Pancreas (tissue), 10 donors: ENCODE measurements at places on chromosomes 12 and 14. TPM values are rescaled to one million over a fixed set of nuclear protein-coding genes. Genes with fewer than 3 reads are reported as not detected.

Gene AQP5
- polyA plus RNA-seq, result 2.5 TPM

Gene DIO2
- 0.31 TPM for polyA plus RNA-seq

Gene ZNF641
- 9.2 TPM for polyA plus RNA-seq

GRCh38 chr14:99892406-99892805 lies 99.2 kb downstream of the EML1 start:
- no peak overlapping the region for H3K4me3 ChIP-seq
- no peaks in the 10 kb centered on the region for H3K27me3 ChIP-seq
- H3K27ac ChIP-seq, result no peak overlapping the region
- no peak for DNase-seq
- no peaks in the 10 kb centered on the region for H3K4me1 ChIP-seq

DNA sequence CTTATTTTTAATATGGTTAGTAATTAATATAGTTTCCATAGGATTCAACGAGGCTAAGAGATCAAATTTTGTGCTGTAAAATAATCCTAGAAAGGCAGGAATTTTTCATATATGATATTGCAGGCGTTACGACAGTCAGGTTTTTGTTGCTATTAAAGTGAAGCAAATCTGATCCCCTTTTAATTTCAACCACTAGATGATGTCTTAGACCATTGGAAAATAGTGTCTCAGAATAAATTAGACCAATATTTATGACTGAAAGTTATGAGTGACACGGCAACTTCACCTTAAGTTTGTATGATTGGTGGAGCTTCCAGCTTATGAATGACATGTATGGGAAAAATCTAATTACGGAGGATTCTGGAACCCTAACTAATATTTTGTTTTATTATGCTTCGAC lies 2.5 kb downstream of the TPH2 start:
- H3K4me1 ChIP-seq, result no peaks in the 10 kb centered on the region
- H3K4me3 ChIP-seq, result no peak overlapping the region
- H3K27me3 ChIP-seq, result peaks cover 4% of the 10 kb centered on the region
- no peaks in the 10 kb centered on the region for H3K36me3 ChIP-seq
- H3K27ac ChIP-seq, result no peak overlapping the region

DNA sequence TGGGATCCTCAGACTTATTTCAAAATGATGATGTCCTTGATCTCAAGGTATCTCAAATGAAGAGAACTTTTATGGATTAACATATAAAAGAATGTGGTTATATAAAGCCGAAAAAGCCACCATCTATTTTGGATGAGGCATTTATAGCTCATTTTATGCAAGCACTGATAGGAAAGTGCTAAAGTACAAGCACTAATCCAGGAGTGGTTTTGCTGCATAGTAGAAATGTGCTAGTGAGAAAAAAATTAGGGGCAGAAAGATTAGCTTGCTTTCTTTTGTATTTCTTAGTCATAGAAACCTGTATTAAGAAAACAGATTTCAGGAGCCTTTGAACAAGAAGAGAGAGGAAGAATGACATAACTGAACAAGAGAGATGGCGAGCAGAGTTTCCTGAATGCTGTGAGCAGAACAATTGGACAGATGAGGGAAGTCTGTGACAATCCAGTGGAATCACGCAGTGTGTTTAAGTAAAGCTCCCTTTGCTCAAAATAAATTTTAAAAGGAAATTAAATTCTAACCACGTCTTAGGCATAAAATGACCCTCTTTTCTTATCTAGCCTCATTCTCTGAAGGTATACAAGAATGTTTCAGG lies 238.2 kb upstream of the NOVA1 start:
- H3K27me3 ChIP-seq, result no peaks in the 10 kb centered on the region
- H3K36me3 ChIP-seq, result no peaks in the 10 kb centered on the region
- no peak overlapping the region for H3K27ac ChIP-seq
- no peak overlapping the region for H3K4me3 ChIP-seq
- DNase-seq, result no peak
- H3K4me1 ChIP-seq, result no peaks in the 10 kb centered on the region

DNA sequence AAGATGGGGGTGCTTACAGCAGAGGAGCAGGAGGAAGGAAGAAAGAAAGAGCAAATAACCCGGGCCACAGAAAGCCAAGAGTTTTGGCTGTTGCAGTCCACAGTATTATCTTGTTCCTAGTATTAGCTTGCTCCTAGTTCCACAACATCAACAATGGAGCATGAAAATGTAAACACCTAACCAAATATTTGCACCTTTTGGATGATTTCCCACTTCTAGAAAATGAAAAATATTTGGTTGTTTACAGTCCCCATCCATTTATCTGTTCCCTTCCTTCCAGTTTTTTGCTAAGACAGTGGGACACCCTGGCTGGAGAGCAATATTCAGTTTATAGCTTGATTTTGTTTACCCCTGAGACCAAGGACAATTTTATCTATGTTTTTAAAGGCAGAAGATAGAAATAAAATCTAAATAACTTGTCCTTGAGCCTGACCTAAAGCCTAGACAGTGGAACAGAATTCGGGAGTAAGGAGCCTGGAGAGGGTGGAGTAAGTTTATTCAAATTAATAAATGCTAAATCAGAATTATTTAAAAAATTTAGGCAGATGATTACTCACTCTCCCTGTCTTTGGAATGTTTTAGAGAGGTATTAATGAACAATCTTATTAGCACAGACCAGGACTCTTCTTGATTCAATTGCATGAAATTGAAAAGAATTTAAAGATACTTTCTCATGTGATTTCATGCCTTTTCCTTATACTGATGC lies 51.6 kb downstream of the RESF1 start:
- no peaks in the 10 kb centered on the region for H3K27me3 ChIP-seq
- no peak overlapping the region for H3K4me3 ChIP-seq
- no peak overlapping the region for H3K27ac ChIP-seq
- no peaks in the 10 kb centered on the region for H3K36me3 ChIP-seq

DNA sequence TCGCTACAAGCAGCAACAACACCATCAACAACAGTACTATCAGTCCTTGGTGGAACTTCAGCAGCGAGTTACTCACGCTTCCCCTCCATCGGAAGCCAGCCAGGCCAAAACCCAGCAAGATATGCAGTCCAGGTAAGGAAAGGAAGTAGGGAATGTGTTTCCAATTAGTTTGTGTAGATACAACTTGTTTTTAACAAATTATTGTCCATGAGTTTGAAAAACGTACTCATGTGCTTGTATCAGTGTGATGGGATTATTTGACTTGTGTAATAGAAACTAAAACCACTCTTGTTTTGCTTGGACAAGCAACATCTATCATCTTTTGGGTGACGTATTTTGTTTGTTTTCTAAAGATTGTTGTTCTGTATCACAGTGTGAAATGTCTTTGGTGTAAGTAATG lies 137.9 kb downstream of the NAV3 start:
- DNase-seq, result no peak
- H3K4me1 ChIP-seq, result no peaks in the 10 kb centered on the region
- no peak overlapping the region for H3K4me3 ChIP-seq
- no peaks in the 10 kb centered on the region for H3K36me3 ChIP-seq
- H3K27me3 ChIP-seq, result no peaks in the 10 kb centered on the region

DNA sequence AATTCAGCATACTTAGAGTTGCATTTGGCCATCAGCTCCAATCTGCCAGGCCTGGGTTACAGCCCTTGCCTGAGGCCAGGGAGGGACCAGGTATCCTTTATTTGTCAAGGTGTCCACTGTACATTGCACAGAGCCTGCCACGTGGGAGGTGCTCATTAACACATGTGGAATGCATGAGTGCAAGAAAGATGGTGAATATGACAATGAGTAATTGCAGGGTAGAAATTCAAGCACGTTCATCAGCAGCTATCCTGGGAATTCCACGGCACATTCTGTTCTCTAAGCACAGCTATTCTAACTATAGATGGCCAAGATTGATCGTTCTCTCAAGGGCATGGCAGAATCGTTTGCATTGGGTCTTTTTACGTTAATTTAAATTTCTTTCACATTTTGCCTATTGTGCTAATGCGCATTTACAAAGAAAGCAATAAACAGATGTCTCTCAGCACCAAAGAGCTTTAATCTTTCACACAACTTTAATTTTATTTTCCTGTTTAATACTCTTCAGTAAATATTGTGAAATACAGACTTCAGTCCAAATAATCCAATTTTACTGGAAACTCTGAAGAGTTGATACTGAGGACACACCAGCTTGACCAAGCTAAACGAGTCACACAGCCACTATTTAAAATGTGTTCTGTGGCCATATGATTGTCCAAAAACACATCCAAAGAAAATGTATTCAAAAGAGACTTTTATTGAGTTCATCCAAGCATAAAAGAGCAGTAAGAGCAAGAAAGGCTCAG lies 1025.7 kb upstream of the TMEM132C start:
- no peaks in the 10 kb centered on the region for H3K27me3 ChIP-seq
- H3K27ac ChIP-seq, result no peak overlapping the region
- H3K36me3 ChIP-seq, result no peaks in the 10 kb centered on the region
- no peak for DNase-seq
- H3K4me1 ChIP-seq, result no peaks in the 10 kb centered on the region
- no peak overlapping the region for H3K4me3 ChIP-seq

- H3K36me3 ChIP-seq, result no peaks in the 10 kb centered on the region
- H3K4me3 ChIP-seq, result no peak overlapping the region
- no peak for DNase-seq
- H3K27me3 ChIP-seq, result no peaks in the 10 kb centered on the region
- H3K4me1 ChIP-seq, result no peaks in the 10 kb centered on the region
- no peak overlapping the region for H3K27ac ChIP-seq
These were observed 561.9 kb downstream of the FLRT2 start for GRCh38 chr14:86091811-86092210.

DNA sequence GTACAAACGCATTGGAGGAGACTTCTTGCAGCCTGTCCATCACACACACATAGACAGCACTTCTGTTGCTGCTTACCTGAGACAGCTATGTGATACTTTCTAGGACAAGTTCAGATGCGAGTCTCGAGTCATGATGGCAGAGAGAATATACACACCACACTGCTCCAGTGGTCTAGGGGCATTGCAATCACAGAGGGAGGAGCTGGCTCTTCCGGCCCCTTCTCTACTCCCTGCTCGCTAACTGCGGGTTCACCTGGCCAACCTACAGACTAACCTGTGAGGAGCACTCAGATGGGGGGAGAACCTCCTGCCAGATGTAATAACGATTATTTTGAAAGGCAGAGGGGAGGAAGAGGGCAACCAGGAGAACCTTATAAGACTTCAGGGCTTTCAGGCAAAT lies 30.7 kb downstream of the EMP1 start:
- H3K27me3 ChIP-seq, result no peaks in the 10 kb centered on the region
- no peak overlapping the region for H3K4me3 ChIP-seq
- H3K27ac ChIP-seq, result no peak overlapping the region
- DNase-seq, result no peak
- no peaks in the 10 kb centered on the region for H3K36me3 ChIP-seq

DNA sequence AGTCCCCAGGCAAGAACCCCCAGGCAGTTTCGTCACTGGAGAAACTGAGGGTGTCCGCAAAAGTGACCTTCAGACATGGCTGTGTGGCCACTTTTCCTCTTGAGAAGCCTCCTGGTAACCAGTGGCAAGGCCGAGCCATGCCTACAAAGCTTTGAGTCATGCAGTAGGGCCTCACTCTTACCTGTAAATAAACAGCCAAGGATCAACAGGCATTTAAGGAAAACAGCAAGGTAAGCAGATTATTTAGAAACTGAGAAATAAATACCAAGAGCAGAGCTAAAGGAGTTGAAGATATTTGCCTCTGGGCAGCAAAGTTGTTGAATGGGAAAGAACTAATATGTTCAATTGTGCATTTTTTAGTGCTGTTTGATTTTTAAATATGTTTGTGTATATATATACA lies 141.0 kb upstream of the BCL2L14 start:
- H3K36me3 ChIP-seq, result no peaks in the 10 kb centered on the region
- no peak overlapping the region for H3K27ac ChIP-seq
- H3K4me3 ChIP-seq, result no peak overlapping the region
- no peaks in the 10 kb centered on the region for H3K4me1 ChIP-seq
- H3K27me3 ChIP-seq, result no peaks in the 10 kb centered on the region

- no peak overlapping the region for H3K27ac ChIP-seq
- H3K4me1 ChIP-seq, result peaks cover 53% of the 10 kb centered on the region
- no peak overlapping the region for H3K4me3 ChIP-seq
- peak; percentile 66 for DNase-seq
- H3K27me3 ChIP-seq, result no peaks in the 10 kb centered on the region
These were observed 776 bp downstream of the RDH5 start for GRCh38 chr12:55720894-55721444.

GRCh38 chr12:81255947-81256346 lies 178.1 kb downstream of the ACSS3 start:
- H3K4me1 ChIP-seq, result no peaks in the 10 kb centered on the region
- no peak overlapping the region for H3K27ac ChIP-seq
- DNase-seq, result no peak
- no peak overlapping the region for H3K4me3 ChIP-seq
- no peaks in the 10 kb centered on the region for H3K36me3 ChIP-seq
- H3K27me3 ChIP-seq, result no peaks in the 10 kb centered on the region

DNA sequence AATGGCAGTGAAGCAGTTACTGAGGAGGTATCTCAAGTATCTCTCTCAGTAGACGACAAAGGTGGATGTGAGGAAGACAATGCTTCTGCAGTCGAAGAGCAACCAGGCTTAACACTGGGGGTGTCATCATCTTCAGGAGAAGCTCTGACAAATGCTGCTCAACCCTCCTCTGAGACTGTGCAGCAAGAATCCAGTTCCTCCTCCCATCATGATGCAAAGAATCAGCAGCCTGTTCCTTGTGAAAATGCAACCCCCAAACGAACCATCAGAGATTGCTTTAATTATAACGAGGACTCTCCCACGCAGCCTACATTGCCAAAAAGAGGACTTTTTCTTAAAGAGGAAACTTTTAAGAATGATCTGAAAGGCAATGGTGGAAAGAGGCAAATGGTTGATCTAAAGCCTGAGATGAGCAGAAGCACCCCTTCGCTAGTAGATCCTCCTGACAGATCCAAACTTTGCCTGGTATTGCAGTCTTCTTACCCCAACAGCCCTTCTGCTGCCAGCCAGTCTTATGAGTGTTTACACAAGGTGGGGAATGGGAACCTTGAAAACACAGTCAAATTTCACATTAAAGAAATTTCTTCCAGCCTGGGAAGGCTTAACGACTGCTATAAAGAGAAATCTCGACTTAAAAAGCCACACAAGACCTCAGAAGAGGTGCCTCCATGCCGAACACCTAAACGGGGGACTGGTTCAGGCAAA lies 216.6 kb downstream of the AKAP6 start:
- H3K27me3 ChIP-seq, result no peaks in the 10 kb centered on the region
- no peaks in the 10 kb centered on the region for H3K36me3 ChIP-seq
- H3K4me3 ChIP-seq, result no peak overlapping the region
- DNase-seq, result no peak

DNA sequence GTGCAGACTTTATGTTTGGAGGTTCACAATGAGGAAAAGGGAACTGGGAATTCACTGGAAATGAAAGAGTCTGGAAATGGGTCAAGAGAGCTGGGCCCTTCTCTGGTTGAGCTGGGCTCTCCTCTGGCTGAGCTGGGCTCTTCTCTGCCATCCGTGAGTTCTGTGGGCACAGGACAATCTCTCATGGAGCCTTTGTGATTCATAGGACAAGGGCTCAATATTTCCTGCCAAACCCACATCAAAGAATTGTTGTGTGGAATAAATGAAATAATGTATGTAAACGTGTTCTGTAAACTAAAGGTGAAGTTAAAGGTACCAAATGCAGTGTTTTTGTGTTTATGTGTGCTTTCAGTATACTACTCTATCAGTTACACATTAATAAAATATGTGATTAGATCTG lies 95.5 kb upstream of the OVCH1 start:
- no peaks in the 10 kb centered on the region for H3K27me3 ChIP-seq
- H3K4me3 ChIP-seq, result no peak overlapping the region
- no peak for DNase-seq
- no peaks in the 10 kb centered on the region for H3K4me1 ChIP-seq

- H3K4me3 ChIP-seq, result no peak overlapping the region
- H3K27me3 ChIP-seq, result no peaks in the 10 kb centered on the region
- H3K27ac ChIP-seq, result no peak overlapping the region
These were observed 8.7 kb downstream of the DRAM1 start for GRCh38 chr12:101885912-101886561.

GRCh38 chr14:103118018-103118662 lies 5.1 kb upstream of the TNFAIP2 start:
- no peak overlapping the region for H3K4me3 ChIP-seq
- no peaks in the 10 kb centered on the region for H3K4me1 ChIP-seq
- H3K27ac ChIP-seq, result no peak overlapping the region
- no peak for DNase-seq
- H3K27me3 ChIP-seq, result no peaks in the 10 kb centered on the region
